ENCODE measurements at places on chromosomes 1 and 21. TPM values are rescaled to one million over a fixed set of nuclear protein-coding genes. Genes with fewer than 3 reads are reported as not detected.

Gene DNAJC6
- total RNA-seq, result 4.7 TPM

Gene B3GALT2
- total RNA-seq, result 0.49 TPM

Gene SERPINC1
- total RNA-seq, result not detected

Gene EVA1C
- 16.4 TPM for total RNA-seq

Gene MROH7
- total RNA-seq, result 0.54 TPM

Gene SPRR3
- total RNA-seq, result not detected

Gene FCRL6
- not detected for total RNA-seq

Gene CYP4A22
- not detected for total RNA-seq

Gene OR4F29
- not detected for total RNA-seq

Gene SEMA6C
- 3.1 TPM for total RNA-seq

Gene ST6GALNAC5
- not detected for total RNA-seq

Gene KCNH1
- not detected for total RNA-seq

Gene S100A14
- not detected for total RNA-seq

Gene RSPO1
- not detected for total RNA-seq

Gene CCDC17
- total RNA-seq, result 0.32 TPM

Gene CTTNBP2NL
- 10.2 TPM for total RNA-seq

Gene HP1BP3
- 147 TPM for total RNA-seq

Gene EFHD2
- 17.3 TPM for total RNA-seq

Gene ADAMTS5
- total RNA-seq, result 1.1 TPM

Gene SPRR1B
- not detected for total RNA-seq

Gene NTNG1
- not detected for total RNA-seq
